Esophagus mucosa (tissue), 1 donor: ENCODE measurements at places on chromosomes 2 and 18.

- peak; percentile 45 for ATAC-seq
Observed at GRCh38 chr2:106095478-106096298, 98.4 kb downstream of the UXS1 start.

DNA sequence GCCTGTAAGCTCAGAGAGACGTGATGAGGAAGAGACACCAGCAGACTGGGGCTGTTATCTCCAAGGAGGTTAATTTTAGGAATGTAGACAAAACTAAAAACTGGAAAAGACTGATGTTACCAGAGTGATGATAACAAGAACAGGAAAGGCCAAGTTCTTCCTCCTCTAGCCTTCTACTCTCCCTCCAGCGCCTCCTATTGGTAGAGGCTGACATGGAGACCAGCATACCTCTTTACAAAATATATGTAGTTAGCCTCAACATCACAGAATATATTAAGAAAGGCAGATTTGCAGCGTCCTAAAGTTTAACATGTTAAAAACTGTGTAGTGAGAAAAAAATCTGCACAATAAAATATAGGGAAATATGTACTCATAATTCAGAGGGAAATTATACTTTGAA, 66.0 kb downstream of the TCF4 start:
- no peak for ATAC-seq

- ATAC-seq, result no peak
Observed at GRCh38 chr18:44036501-44036900, 644.2 kb upstream of the SETBP1 start.

GRCh38 chr2:224042191-224042696, 3.2 kb upstream of the SERPINE2 start:
- no peak for ATAC-seq

- ATAC-seq, result no peak
Observed at GRCh38 chr2:58614219-58614618, 373.1 kb upstream of the FANCL start.

DNA sequence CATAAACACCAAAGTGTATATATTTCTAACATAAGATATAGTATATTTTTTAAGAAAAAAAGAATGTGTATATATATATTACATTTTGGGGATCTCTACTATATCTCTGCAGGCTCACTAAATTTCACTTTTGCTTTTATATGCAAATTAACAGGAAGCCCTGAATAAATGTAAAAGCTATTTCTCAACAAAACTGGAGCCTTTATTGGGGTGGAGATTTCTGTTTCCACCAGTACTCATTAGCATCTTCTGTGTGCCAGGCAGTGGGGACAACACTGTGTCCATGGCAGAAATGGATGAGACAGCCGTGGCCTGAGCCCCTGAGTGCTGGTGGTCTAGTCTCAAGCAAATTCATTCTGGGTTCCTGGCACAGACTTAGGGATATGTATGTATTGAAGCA, 41.3 kb downstream of the C18orf63 start:
- no peak for ATAC-seq

GRCh38 chr2:73641767-73642062, 507 bp downstream of the NAT8 start:
- ATAC-seq, result no peak

- no peak for ATAC-seq
Observed at GRCh38 chr18:57826252-57826651, 23.1 kb upstream of the ATP8B1 start.

DNA sequence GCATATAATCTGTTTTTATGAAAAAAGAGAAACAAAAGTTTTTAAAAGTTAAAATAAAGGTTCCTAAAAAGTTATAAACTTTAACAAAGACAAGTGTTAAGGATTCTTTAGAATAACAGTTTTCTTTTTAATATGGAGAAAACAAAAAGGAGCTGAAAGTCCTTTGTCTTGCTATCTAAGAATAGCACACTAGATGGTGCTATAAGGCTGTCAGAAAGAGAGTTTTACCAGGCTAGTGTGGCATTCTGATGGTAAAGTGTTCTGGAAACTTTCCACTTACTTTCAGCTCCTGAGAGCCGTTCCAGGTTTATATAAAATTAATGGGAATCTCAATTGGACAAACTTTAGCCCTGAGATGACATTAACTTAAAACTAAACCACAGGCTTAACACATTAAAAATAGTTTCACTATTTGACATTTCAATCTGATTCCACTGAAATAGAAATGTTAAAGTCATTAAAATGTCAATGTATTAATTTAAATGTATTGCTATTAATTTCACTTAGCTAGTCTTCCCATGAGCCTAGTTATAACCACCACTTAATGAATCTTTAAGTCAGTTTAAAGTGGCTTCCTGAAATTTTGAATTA, 3.7 kb downstream of the FBXO48 start:
- no peak for ATAC-seq

DNA sequence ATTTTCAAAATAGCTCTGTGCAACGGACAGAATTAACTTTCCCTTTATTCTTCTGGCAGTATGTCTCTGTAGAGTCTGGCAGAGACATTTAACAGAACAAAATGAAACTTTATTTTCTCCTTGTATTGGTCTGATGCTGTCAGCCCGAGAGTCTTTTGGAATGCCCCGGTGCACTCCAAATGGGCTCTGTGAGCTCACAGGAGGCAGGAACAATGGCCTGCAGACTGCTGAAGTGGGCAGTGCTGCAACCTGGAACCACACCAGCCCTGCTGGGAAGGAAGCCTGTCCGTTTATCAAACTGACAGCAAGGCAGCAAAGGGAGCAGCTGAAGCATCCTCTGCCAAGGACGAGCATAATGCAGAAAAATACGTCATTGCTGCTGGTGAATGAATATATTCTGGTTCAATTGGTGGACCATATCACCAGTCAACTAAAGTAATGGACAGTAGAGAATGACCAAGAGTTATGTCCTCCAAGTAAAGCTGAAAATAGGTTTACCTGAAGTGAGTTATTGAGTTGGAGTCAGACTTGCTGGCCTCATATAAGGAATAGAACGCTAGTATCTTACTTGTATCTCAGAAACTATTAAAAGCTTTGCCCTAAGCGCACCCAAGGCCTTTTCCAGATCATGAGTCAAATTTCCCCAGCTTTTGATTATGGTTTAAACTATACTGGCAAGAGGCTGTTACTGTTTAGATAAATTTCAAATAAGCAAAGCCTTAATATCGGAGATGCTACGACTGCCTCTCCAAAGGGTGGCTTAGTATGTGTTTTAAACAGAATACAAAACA, 207.6 kb upstream of the TANK start:
- peak; percentile 42 for ATAC-seq

DNA sequence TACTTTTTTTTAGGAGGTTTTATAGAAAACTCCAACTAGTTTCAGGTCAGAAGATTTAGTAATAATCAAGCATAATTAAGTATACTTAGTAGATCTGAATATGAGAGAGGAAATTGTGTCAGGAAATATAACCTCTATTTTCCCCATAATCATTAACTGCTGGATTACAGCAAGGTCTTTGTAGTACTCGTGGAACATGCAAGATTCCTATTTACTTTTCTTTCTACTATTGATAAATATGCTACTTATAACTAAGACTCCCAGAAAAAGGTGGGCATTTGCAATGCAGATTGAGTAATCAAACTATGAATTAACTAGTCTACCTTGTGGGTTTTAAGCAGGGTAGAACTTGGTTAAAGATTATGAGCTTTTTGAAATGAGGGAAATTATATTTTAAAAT, 570.1 kb downstream of the LRP1B start:
- ATAC-seq, result no peak
